ENCODE measurements at places on chromosomes 13 and 19.

- no peak for DNase-seq
These were observed 35.0 kb downstream of the AMER2 start for GRCh38 chr13:25136880-25137787.

- DNase-seq, result no peak
These were observed 276.4 kb downstream of the KCNRG start for GRCh38 chr13:50291611-50292010.

- no peak for DNase-seq
These were observed 2.0 kb upstream of the TMEM221 start for GRCh38 chr19:17450264-17451075.

DNA sequence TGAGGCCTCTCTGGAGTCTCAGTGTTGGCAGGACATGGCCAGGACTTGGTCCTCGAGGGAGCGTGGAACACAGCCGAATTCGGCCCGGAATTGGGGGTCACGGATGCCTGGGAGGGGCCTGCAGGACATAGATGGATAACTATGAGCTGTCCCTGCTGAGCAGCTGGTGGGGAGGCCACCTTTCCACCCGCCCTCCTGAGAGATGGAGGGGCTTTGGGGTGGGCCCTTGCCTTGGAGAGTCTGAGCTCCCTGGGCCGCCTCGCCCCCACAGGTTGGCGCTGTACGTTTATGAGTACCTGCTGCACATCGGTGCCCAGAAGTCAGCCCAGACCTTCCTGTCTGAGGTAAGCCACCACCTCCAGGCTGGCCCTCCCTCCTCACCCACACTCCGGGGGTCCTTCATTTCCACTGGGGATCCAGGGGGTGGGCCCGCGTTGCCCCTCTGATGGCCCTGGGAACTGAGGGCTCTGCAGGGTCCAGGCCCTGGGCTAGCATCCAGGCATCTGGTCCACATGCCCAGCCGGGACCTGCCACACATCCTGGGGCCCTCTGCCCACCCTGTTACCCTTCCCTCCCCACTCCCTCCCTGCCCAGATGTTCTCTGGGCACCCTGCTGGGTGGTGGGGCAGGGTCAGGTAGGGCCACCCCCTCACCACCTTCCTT, 8.0 kb downstream of the SSBP4 start:
- no peak for DNase-seq

DNA sequence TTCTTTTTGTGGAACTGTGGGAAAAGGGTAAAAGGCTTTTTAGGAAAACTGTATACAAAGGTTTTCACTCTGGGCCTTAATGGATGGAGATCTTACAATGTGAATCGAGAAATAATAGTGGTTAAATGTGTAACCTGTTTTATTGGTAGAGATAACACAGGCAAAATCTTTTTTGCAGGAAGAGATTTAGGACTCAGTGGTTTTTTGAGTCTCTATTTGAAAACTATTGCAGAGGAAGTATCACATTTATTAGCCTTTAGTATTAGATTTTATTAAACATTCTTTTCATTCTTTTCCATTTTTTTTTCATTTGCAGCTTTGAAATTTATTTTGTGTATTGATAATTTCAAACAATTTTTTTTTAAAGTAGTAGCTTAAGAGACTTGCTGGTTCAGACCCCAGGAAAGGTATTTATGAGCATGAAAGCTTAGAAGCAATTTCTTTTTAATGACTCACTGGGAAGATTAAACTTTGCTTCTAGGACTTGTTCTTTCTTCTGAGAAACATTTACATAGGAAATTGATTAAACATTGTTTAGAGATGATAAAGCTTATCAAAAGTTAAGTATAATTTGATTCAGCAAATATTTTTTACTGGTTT, 10.5 kb downstream of the KLF5 start:
- no peak for DNase-seq
